Kidney epithelial cell (primary cell): ENCODE measurements at places on chromosomes 12 and 14.

- DNase-seq = no peak
These were observed 2.6 kb downstream of the CYP46A1 start for GRCh38 chr14:99686557-99687283.

- no peak for DNase-seq
These were observed 276.5 kb upstream of the PLEKHG7 start for GRCh38 chr12:92426332-92426731.

GRCh38 chr12:110885152-110885840, 35.1 kb downstream of the MYL2 start:
- DNase-seq = no peak

DNA sequence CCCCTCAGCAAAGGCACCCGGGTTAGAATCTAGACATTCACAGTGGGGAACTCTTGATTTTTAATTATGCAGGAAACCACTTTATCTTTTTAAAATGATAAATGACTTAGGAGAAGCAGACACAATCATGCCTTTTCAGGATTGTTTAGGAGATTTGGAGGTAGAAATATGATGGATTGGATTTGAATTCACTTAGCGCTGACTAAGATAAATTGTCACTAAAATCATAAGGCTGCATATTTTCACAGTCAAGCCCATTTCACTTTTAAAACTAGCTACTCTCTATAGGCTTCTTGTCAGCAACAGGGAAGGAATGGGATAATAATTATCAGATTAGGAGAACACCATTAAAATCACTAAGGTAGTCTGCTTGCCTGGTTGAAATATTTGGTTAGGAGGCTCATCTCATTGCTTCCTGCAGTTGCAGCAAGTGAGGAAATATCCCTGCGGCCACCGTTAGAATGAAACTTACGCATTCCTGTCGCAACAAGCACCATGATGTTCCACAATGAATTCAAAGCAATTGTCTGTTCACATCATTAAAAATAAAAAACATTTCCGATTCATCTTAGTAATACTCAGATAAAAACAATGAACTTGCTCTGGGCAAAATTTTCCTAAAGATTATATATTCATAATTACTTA, 31.9 kb downstream of the DACT1 start:
- no peak for DNase-seq
